ENCODE measurements at places on chromosomes 11 and 22. TPM values are rescaled to one million over a fixed set of nuclear protein-coding genes. Genes with fewer than 3 reads are reported as not detected.

- no peak for DNase-seq
These were observed 13.2 kb downstream of the FZD4 start for GRCh38 chr11:86941871-86942599.

- no peak for DNase-seq
These were observed 13.6 kb upstream of the TRIM29 start for GRCh38 chr11:120151536-120151935.

GRCh38 chr22:46295277-46295971, 1.2 kb upstream of the GTSE1 start:
- no peak for DNase-seq

GRCh38 chr11:83971063-83971462, 684.9 kb upstream of the CCDC90B start:
- no peak for DNase-seq

DNA sequence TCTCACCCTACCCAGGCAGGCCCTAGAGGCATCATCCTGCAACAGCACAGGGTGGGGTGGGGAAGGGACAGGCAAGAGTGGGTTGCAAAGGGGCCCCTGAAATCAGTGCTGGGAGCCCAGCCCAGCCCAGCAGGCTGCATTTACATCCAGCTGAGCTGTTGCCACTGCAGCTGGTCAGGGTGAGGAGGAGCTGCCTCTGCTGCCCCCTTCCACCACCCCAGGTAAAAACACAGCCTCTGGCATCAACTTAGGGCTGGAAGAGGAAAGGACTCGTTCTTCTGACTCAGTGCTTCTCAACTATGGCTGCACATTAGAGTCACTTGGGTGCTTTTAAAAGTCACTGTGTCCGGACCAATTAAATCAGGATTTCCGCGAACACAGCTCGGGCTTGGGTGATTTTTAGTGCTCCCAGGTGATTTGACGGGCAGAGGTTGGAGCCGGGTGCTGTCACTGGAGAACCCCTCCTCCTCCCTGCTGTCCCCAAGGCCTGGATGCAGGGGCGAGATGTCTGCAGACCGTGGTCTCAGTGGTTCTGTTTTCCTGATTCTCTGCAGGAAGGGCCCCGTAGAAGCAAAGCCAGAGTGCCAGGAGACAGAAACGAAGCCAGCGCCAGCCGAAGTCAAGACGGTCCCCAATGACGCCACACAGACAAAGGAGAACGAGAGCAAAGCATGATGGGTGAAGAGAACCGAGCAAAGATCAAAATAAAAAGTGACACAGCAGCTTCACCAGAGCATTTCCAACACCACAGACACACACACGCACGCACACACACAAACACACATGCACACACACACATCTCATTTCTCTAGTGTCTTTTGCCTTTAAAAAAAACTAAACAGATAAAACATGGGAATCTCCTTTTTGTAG, 39.4 kb upstream of the TTC12 start:
- DNase-seq, result peak; percentile 33

Gene MTCH2
- total RNA-seq, result 77.9 TPM

Gene CST6
- total RNA-seq, result 0.17 TPM

DNA sequence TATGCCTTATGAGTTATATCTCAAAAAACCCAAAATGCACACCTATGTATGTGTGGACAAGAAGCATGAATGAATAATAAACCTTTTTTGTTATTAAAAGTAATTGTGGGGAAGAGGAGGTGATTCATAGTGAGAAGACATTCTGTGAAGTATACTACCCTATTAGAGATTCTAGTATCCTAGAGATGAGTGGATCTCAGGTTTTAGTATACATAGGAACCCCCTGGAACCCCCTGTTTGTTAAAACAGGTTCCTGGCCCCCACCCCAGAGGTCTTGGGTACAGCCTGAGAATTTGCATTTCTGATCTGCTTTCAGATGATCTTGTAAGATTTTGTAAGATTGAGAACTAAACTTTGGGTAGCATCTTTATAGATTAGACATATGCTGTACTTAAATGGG, 17.5 kb downstream of the NUCB2 start:
- no peak for DNase-seq

- DNase-seq, result no peak
These were observed 121.1 kb upstream of the TMEM45B start for GRCh38 chr11:129694538-129694937.

DNA sequence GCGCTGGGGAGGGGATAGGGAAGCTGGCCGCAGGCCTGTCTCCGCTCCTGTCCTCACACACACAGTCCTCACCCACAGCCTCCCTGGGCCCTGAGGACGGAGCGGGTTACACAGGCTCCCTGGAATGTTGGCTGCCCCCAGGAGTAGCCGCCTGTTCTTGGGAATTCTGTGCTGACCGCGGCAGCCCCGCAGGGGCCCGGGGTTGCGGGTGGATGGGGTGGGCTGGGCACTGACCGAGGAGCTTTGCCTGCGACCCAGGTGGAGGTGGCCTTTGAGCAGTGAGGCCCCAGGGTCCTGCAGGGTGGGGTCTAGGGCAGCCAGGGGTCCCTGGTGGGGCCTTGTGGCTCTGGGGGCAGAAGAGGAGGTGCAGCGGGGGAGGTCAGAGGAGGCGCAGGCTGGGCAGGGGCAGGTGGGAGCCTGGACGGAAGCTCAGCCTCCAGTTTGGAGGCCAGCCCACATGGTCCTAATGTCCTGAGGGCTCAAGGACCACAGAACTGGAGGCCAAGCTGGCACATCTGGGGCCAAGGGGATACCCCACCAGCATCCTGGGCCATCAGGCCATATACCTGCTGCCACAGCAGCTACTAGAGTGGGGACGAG, 6.6 kb upstream of the MRGPRG start:
- no peak for DNase-seq

Gene MS4A5
- not detected for total RNA-seq

DNA sequence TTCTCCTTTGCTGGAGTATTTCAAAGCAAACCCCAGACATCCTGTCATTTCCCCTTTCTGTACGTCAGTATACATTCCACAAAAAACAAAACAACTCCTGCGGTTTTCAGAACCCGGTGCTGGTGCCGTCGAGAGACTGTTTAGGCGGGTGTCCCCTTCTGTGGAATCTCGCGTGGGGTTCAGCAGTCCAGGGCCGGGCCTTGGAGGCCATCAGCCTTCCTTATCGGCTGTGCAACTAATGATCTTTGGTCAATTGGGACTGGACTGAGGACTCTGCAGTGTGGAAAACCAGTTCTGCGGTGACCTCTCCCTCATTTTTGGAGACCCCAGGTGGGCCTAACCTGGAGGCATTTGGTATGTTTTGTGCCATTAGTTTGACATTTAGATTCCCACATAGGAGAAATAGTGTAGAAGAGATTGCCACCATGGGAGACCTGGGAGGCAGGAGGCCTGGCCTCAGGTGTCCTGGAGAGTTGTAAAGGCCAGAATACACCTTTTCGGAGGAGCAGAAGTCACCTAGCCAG, 84.4 kb downstream of the TBC1D22A start:
- no peak for DNase-seq

- DNase-seq, result no peak
These were observed 4.2 kb downstream of the XBP1 start for GRCh38 chr22:28795932-28796856.

Gene SLC22A9
- 0.10 TPM for total RNA-seq

DNA sequence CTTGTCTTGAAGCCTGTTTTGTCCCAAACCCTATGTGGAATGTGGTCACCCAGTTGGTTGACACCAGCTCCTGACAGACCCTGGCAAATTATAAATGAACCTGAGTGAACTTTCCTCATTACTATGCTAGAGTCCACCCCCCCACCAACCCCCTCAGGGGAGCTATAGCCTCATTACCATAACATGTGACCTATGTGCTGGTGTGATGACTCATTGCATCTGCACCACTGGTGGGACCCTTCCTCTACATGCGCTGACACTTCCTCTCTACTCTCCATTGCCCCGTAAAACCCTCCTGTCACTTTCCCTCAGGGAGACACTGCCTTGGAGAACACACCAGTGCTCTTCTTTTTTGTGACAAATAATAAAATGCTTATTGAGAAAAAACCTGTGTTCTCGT, 105.0 kb upstream of the SESN3 start:
- DNase-seq, result no peak

Measured in spinal cord (tissue), 10 donors.